ENCODE measurements at places on chromosomes 13 and 19.

DNA sequence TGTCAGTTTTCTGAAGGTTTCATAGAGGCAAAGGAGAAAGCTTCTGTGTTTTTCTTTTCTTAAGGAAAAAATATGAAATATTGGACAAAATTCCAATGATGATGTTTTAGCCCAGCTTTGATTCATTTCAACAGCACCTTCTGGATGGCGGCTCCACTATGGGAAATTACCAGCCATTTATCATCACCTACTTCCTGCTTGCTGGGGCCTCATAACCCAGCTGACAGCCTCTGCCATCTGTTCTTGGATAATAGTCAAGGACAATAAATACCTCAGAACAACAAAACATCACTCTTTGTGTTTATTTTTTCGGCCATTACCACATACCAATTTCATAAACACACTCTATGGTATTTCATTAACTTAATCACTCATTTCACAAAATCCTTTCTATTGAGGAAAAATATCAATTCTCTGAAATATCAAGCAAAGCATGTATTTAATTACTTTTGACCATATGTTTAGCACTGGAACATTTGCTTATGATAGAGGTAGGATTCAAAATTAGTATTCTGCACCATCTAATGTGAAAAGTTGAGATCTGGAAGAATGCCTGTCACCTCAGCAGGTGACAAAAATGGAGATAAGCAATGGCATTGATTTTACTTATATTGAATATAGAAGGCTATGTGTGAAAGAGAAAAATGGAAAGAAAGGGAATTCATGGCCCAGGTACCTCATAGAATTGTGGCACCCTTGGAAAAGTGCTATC lies 629.7 kb downstream of the LIG4 start:
- DNase-seq, result no peak

GRCh38 chr19:32164384-32164992 lies 180.9 kb upstream of the ZNF507 start:
- no peak for DNase-seq

DNA sequence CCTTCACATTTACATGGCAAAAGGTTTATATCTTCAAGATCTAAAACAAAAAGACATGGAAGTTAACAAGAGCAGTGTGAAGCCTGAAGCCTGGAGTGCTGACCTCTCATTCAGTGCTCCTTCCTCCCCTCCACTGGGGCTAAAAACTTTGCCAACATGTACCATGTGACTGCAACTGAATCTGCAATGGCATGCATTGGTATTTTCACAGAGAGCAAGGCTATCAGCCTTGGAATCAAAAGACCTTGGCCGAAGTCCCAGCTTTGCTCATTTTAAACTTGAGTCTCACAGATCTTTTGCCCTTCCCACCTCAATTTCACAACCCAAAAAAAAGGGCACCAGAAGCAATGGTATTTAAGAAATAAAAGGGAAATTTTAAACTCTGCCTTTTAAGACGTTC lies 325.1 kb downstream of the DCT start:
- no peak for DNase-seq

GRCh38 chr13:98460516-98460915 lies 116.4 kb downstream of the STK24 start:
- DNase-seq, result no peak

DNA sequence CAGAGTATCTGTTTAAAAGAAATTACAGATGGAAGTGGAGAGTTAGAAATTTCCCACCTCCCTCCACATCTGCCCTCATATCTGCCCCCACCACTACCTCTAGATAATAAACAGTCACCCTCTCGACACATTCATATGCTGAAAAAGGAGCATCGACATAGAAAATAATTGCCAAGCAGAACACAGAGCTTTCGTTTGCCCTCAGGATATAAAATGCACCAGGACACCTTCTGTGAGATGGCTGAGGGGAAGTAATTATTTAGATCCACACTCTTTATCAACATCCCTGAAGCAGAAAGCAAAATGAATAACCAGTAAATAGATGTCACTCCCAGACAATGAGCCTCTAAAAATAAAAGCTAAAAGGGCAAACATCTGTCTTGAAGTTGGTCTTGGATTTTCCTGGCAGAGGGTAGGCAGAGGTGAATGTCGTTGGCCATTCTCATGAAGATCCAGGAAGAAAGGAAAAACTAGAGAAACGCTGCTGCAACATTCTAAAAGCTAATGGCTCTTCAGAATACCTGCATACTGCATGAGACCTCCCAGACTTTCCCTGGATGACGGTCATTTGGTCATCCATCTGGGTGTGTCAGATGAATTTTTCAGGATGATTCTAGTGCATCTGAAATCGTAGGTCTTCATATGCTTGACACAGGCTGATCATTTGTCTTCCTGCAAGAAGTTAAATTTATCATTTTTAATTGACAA lies 527.5 kb downstream of the RFC3 start:
- DNase-seq, result no peak

- no peak for DNase-seq
Observed at GRCh38 chr13:33520468-33520839, 234.9 kb upstream of the STARD13 start.

GRCh38 chr13:102597029-102597961 lies 509 bp downstream of the TPP2 start:
- DNase-seq, result no peak

- no peak for DNase-seq
Observed at GRCh38 chr19:1278074-1278473, 2.7 kb downstream of the FAM174C start.

DNA sequence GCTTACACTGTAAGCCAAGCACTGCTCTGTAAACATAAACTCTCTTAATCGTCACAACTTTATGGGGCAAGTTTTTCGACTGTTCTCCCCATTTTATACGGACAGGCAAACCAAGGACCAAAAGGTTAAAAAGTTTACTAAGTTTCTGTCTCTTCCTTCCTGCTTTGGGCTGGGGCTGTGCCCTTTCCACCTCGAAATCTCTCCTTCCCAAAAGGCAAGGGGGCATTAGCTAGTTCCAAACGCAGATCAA lies 2.2 kb downstream of the JUND start:
- no peak for DNase-seq

Data from SK-N-DZ (cell line).